Renal cortex interstitium (tissue), 15 donors: ENCODE measurements at places on chromosomes 2 and 18. TPM values are rescaled to one million over a fixed set of nuclear protein-coding genes. Genes with fewer than 3 reads are reported as not detected.
A peak's percentile ranks its signal among the peaks of the same experiment; 100 is the strongest.

- no peak for DNase-seq
Measured at GRCh38 chr2:13057671-13058070, 340.9 kb downstream of the TRIB2 start.

The GALM gene
- polyA plus RNA-seq, result 56.1 TPM

The TIGD1 gene
- 15.2 TPM for polyA plus RNA-seq

- DNase-seq, result no peak
Measured at GRCh38 chr2:62596061-62596921, 90.3 kb upstream of the TMEM17 start.

GRCh38 chr2:217153510-217153909 lies 293.6 kb upstream of the TNP1 start:
- DNase-seq, result no peak

The KATNAL2 gene
- 10.5 TPM for polyA plus RNA-seq

- no peak for DNase-seq
Measured at GRCh38 chr2:14288016-14288415, 344.5 kb upstream of the LRATD1 start.

GRCh38 chr2:230875347-230876315 lies 10.9 kb downstream of the ITM2C start:
- no peak for DNase-seq

The NGEF gene
- 2.1 TPM for polyA plus RNA-seq

- no peak for DNase-seq
Measured at GRCh38 chr2:33242845-33243244, 233.6 kb upstream of the RASGRP3 start.

DNA sequence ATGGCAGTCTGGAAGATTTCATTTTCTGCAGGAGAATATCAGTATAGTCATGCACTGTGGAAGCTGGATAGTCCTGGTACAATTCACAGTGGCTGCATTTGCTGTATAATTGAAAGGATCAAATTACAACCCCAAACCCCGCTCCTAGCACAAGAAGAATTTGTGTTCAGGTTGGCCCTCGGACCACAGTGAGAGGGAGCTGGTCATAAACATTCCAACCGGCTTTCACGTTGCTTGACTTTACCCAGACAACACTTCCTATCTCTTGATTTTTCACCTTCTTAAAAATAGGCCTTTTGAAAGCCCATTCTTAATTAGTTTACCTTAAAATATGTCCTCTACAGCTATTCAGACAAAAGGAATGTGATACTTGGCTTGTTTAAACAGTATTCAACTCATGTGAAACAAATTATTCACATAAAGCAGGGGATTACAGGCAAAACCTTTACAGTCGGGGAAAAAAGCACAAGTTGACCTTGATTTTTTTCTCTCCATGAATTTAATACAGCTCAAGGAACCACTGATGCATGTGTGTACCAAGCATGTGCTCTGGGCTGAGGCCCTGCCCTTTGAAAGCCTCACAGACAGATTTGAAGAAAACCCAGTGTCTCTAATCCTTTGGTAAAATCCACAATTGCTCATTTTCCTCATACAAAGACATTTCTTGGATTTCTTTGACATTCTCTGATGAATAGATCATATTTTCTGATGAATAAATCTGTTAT lies 143.0 kb upstream of the SOX11 start:
- peak; percentile 25 for DNase-seq

The IL36RN gene
- not detected for polyA plus RNA-seq

The POLR1A gene
- polyA plus RNA-seq, result 21.0 TPM

DNA sequence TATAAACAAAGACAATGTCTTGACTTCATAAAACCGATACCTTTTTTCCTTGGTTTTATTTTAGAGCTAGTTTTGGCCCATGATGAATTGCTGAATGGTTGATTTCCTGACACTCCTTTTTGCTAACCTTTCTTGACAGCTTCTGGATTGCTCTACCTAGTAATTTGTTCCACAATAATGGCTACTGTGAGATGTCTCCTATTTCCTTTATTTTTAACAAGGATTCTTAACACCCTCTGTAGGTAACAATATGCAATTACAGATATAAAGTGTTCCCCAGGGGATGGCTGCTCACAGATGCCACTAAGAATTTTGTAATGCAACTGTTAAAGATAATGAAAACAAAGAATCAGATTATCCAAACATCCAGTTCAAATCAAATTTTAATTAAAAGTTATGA lies 100.8 kb upstream of the ATP5MC3 start:
- no peak for DNase-seq

The FAP gene
- 11.6 TPM for polyA plus RNA-seq

DNA sequence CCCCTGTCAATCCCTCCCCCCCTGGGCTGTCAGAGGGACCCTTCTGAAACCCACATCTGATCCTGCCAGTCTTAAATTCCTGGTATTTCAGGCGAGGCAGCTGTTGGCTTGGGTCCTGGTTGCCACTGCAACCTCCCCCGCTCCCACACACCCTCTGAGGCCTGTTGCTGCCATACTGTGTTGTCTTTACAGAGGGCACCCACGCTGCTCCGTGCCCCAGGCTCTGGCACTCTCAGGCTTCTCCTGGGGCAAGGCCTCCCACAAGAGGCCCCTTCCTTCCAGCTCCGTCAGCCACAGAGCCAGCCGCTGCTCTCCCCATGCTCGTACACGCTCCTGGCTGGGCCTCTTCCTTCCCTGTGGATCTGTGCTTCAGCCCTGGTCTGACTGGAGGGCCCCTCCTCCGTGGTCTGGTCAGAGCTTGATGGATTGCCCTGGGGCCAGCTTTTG lies 8.6 kb downstream of the CABLES1 start:
- no peak for DNase-seq

- DNase-seq, result peak; percentile 38
Measured at GRCh38 chr18:45384137-45384961, 230.9 kb upstream of the SLC14A2 start.

DNA sequence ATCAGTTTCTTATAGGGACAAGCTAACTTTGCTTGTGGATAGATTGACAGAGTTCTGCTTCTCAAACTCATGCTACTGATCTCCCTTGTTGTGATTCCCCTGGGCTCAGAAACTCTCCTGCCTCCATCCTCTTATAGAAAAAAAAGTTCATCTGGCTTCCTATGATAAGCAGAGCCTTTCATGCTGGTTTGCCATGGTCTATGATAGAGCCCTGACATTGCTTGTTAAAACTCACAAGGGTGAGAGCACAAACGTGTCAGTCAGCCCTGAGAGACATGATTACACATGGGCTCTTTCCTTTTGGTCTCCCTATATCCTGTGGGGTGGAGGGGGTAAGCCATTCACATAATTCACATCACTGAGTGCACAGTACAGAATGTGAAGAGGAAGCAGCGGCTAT lies 121.8 kb downstream of the TDRD15 start:
- DNase-seq, result no peak

The XDH gene
- polyA plus RNA-seq, result 0.17 TPM

DNA sequence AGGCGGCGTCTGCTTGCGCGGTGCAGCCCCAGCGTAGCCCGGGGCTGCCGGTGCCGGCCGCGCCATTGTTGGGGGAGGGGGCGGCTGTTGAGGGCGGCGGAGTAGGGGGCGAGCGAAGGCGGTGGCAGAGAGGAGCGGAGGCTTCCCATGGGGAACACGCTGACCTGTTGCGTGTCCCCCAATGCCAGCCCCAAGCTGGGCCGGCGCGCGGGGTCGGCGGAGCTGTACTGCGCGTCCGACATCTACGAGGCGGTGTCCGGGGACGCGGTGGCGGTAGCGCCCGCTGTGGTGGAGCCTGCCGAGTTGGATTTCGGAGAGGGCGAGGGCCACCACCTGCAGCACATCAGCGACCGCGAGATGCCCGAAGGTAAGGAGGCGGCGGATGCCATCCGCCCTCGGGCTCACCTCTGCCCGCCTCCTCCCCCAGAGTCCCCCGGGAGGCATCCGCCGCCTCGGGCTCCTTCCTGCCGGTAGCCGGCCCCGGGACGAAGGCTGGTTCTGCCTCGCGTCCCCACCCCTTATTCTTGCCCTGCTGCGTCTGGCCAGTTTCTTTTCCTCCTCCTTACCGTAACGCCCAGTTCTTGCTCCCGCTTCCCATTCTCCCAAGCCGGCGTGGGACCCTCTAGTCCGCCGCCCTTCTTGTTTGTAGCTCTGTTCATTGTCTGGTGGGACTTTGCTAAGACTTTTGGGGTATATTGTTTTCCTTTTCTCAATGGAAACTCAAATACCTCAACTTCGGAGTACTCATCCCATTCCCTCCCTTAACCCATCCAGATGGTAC lies 500 bp downstream of the CCNYL1 start:
- DNase-seq, result peak; percentile 27

DNA sequence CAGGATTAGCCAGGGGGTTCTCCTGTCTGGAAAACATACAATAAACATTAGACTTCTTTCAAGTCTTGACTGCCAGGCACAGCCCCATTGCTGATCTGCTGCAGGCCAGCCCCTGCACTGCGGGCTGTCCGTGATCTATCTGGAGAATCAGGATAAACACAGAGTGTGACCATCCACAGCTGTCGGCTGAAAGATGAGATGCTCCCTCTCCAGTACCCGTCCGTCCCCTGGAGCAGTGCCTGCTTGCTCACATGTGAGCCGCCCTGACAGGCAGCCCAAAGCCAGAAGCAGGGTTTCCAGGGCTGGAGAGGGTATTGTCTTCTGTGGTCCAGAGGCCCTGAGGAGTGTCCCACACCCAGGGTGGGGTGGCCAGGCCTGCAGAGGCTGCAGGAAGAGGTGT lies 46.1 kb upstream of the FOSL2 start:
- DNase-seq, result no peak

The FZD7 gene
- 71.4 TPM for polyA plus RNA-seq

- no peak for DNase-seq
Measured at GRCh38 chr2:175766880-175767279, 235.2 kb downstream of the LNPK start.

- DNase-seq, result no peak
Measured at GRCh38 chr2:65429786-65430602, 2.4 kb downstream of the SPRED2 start.

DNA sequence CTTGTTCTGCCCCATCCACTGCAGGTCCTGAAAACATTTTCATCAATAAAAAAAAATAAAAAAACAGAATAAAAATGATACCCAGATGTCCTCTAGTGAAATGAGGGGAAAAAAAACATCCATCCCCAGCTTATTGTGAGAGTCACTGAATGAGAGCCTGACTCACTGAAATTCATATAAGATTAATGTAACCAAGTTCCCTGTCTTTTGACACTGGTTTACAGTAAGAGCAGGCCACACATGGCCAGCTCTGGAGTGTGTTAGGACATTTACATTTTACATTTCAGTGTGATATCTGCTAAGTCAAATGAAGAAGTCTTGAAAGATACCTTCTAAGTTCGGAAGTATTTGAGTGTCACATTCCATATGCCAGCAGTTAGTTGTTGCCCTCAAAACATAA lies 21.1 kb upstream of the IL18R1 start:
- DNase-seq, result no peak

DNA sequence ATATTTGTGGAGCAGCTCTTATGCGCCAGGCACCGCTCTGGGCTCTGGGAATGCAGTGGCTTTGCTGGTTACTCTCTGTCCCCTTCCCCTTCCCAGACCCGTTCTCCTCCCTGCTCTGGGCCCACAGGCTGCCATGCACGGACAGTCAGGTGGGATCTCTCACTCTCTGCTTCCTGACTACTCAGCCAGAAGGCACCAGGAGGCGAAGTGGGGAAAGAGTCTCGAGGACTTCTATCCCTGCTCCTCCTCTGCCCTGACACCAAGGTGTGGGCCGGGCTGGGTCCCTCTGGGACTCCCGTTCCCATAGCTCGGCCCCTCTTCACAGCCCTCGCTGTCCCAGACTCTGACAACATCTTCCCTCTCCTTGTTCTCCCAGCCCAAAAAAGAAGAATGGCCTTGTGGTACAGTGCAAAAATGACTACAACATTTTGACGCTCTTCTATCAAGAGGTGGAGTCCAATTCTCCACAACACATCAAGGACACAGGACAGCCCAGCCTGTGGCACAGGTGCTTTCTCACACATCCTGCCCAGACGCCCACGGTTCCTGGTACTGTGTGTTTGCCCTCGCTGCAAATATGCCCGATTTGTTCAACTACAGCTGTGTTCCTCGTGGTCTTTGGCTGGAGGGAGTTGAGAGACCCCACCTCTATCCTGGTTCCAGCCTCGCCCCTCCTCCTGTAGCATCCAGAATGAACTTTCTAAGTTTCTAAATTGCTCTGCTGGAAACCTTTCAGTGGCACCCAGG lies 14.0 kb upstream of the DUSP2 start:
- no peak for DNase-seq

DNA sequence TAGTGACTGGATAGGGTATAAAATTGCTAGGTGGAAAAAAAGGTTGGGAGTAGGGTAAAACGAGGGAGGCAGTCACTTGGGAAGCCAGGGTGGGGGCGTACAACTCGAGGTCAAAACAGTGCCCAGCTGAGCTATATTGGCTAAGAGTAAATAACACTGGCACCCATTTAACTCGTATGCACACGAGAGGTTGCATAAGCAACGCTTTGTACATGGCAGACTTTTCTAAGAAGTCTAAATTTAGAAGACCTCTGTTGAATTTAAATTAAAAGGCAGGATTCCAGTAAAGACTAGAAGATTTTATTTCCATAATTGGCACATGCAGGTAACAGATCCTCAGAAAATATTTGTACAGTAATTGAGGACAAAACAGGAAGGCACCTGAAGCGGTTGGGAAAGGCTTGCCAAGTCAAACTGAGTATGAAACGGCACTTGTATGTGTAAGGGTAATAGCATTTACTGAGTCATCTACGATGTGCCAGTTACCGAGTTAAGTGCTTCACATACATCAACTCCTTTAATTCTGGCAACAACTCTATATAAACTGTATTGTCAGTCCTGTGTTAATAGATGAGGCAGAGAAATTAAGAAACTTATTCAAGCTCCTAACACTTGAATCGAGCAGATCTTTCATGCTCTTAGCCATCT lies 1.4 kb upstream of the MALT1 start:
- DNase-seq, result no peak

DNA sequence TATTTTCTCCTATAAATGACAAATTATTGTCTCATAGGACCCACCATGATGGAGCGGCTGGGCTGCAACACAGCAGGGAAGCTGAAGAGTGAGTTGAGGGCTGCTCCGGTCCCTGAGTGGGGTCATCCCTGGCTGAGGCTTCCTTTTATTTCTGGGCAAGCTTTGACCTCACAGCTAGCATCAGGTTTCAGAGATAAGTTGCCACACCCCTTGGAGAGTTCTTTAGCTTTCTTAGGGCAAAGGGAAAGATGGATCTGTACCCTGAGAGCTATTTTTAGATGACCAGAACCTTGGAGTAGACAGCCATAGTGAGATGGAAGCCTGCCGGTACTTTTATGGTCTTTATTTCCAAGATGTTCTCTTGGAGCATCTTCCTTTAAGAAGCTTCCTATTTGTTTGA lies 11.5 kb downstream of the MYL1 start:
- DNase-seq, result no peak

The SULT1C3 gene
- not detected for polyA plus RNA-seq

- no peak for DNase-seq
Measured at GRCh38 chr18:55576001-55576400, 12.0 kb downstream of the TCF4 start.
